D721Med (cell line): ENCODE measurements at places on chromosomes 1 and 21.

DNA sequence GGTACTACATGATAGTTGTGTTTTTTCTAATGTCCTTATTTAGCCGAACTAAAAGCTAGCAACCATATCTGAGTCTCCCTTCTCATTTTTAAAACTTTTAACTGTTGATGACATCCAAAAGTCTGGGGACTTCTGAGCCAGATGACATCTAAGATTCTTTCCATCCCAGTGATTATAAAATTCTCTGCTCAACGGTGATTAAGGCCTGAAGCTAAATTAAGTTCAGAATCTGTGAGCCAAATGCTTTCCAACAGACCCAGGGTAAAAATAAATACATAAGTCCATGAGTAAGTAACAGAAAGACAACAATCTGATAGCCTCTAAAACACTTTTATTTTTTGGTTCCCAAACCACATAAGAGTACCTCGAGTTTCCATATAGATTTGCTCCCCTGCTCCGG lies 13.1 kb upstream of the PTP4A2 start:
- no peak for DNase-seq

GRCh38 chr1:180165096-180165495 lies 10.4 kb downstream of the QSOX1 start:
- DNase-seq = no peak

DNA sequence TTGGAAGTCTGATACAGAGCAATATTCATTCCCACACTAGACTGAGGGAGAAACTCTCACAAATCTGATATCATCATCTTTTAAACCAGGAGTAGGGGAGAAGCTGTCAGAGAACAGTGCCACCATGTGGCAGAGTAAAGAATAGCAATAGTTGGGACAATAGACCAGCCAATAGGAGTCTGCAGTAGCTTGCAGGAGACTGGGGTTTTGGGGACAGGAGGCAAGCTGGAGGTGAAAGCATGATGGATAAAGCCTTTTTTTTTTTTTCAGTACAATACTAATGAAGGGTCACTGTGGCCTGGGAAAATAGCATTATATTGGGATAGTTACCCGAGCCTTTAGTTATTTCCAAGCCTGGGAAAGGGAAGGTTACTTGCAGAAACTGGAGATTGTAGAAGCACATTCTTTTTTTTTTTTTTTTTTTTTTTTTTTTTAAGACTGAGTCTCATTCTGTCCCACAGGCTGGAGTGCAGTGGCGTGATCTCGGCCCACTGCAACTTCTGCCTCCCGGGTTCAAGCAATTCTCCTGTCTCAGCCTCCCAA lies 120.7 kb downstream of the S1PR1 start:
- DNase-seq = peak; percentile 37

DNA sequence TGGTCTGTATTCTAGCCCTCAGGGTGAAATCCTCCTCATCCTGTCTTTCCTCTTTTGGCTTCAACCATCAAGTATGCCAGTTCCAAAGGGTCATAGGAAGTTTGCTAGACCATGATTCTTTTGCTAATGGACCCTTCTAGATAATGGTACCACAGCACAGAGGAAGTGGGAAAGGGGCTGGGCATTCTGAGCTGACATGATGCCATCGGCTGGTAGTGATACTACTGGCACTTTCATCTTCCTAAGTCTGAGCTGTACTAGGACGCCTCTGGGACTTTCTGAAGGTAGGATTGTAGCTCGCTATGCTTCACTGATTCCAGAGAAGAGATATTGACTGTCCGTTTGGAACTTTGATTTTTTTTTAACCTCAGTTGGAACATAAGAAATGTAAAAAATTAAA lies 11.4 kb downstream of the FASLG start:
- no peak for DNase-seq

DNA sequence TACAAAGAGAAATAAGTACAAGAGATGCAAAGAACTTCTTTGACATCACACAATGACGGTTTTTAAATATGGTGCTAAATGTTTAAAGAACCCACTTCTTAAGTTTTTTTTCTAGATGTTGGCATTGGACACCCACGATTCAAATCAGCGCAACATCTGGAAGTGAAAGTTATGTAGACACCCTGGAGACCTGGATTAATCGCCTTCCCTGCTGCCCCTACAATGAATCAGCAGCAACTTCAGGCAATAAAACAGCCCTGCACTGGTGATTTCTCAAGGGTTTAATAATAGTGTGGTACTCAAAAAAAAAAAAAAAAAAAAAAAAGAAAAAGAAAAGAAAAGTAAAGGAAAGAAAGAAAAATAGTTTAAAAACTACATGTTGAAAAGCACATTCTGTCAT lies 248.3 kb downstream of the NUF2 start:
- no peak for DNase-seq

GRCh38 chr1:53328009-53328461 lies at the start of gene LRP8:
Gene LRP8, minus strand, starts transcription at chr1:53328070. Its CDS starts 158 bp downstream, at chr1:53327912.
- peak; percentile 68 for DNase-seq

GRCh38 chr21:26423511-26423910 lies 149.6 kb downstream of the CYYR1 start:
- DNase-seq = no peak

DNA sequence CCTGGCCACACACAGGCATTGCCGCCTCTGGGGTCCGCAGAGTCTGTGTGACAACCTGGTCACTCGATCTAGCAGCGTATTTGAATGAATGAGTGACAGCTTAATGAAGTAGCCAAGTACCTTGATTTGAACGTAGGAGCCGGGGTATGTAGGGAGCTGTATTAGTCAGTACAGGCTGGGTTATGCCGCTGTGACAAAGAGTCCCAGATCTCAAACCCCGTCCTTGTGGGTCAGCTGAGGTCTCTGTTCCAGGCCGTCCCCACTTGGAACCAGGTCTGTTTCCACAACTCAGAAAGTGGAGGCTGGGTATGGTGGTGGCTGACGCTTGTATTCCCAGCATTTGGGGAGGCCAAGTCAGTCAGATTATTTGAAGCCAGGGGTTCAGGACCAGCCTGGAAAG lies 20.0 kb downstream of the ATAD3B start:
- no peak for DNase-seq

DNA sequence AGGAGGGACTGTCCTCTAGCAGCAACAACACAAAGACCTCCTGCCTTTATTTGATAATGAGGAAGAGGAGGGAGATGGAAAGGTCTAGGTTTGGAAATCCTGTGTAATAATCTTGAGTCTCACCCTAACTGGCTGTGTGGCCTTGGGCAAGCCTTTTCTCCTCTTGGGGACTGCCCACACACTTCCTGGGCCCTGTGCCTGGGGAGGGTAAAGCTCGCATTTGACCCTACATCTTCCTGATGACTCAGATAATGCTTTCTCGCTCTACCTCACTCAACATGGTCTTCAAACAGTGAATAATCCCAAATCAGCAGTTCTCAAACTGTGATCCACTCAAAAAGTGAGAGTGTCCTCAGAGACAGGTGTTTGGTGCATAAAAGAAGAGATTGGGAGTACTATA lies 81.2 kb downstream of the VWA5B1 start:
- DNase-seq = no peak

DNA sequence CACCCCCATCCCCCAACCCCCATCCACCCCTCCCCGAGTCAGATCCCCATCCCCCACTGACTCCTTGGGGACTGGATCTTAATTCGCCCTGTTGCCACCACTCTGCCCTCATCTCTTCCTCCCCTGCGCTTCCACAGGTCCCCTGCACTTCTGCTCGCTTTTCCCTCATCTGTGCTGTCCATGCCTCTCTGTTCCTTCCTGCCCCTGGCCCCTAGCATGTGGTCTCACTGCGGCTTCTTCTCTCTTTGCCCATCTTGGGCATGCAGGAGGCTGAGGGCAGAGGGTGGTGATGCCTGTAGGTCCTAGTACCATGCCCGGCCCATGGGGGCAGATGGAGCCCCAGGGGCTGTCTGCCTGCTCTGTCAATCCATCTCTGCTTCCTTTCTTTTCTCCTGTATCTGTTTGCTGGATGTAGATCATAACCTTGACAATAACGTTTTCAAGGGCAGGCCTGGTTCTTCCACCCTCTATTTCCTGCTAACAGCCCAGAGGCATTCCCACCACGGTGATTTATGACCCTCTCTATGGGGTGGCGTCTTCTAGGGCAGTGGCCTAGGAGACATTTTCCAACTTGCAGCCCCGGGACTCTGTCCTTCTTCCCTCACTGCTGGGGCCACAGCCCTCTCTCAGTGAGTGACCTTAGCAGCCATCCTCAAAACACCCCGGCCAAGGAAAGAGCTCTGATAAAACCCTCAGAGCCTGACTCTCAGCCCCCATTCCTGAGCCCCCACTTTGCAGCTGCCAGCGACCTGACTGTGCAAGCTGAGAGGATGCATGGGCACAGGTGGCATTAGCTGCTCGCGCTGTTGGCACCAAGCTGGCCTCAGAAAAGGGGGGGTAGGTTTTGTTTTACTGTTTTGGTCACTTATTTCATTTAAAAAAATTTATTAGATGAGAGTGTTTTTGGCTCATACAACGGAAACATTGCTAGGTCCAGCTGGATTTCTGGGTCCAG lies 33.9 kb downstream of the TMEM51 start:
- DNase-seq = no peak

- DNase-seq = no peak
Measured at GRCh38 chr1:224541901-224542630, 74.1 kb upstream of the CNIH3 start.

DNA sequence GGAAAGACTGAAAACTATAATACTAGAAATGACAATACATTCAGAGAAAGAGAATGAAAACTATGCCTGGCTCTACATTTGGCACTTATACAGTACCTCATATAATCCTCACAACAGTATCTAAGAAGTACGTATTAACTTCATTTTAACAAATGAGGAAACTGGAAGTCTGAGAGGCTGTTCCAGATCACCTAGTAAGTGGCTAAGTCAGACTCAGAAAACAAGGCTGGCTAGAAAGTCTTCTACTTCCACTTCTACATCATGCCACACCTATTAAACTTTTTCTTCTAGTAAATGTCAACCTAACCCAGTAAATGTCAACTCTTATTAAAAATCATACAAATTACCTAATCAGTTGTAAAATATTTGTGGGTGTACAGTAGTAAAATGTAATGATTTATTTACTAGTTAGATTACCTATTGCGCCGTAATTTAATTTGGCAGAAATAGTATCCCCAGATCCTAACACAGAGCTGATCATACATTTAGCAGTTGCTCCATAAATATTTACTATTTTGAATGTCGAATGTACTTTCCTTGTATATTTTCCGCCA lies 36.8 kb upstream of the ASPM start:
- no peak for DNase-seq

DNA sequence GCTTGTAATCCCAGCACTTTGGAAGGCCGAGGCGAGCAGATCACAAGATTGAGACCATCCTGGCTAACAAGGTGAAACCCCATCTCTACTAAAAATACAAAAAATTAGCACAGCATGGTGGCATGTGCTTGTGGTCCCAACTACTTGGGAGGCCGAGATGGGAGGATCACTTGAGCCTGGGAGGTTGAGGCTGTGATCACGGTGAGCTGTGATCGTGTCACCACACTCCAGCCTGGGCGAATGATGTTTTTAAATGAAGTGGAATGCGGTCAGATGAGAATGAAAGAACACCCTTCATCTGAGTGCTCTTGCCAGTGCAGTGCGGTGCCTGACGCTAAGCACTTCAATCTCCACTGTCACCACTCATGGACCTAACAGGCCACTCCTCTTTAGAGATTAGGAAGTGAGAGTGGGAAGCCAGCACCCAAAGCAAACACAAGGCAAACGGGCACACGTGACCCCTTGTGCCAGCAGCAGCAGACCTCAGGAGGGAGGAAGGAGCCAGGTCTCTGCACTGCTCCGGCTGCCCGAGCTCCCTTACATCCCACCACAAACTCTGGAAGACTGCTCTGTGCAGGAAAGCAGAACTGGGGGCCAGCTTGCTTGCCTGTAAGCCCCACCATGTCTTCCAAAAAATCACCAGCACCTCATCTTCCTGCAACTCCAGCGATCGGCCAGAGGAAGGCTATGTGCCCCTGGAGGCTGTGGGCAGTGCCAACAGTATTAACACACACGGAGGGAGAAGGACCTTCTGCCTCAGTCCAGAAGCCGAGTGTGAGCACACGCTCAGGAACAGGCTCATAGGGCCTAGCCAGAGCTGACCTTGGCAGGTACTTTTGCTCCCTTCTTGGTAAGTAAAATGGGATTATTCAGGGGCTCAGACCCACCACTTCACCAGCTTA lies 9.7 kb downstream of the CTNNBIP1 start:
- no peak for DNase-seq

- no peak for DNase-seq
Measured at GRCh38 chr1:183251101-183251958, 65.3 kb downstream of the LAMC2 start.

DNA sequence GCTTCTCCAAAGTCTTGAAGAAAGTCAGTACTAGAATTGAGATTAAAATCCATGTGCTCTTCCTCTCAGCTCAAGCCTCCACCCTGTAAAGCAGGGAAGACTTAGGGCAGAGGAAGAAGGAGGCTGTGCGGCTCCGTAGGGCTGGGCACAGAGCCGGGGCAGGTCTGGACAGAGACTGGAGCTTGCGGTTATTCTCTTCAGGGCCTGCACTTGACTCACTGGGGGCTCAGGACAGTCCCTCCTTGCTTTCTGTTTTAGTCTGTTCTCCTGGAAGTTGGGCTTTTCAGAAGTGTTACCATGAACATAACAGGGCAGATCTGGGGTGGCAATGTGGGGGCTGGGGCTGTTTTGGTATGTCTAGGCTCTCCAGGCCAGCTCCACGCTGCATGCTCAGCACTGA lies 21.6 kb upstream of the TRABD2B start:
- DNase-seq = no peak

DNA sequence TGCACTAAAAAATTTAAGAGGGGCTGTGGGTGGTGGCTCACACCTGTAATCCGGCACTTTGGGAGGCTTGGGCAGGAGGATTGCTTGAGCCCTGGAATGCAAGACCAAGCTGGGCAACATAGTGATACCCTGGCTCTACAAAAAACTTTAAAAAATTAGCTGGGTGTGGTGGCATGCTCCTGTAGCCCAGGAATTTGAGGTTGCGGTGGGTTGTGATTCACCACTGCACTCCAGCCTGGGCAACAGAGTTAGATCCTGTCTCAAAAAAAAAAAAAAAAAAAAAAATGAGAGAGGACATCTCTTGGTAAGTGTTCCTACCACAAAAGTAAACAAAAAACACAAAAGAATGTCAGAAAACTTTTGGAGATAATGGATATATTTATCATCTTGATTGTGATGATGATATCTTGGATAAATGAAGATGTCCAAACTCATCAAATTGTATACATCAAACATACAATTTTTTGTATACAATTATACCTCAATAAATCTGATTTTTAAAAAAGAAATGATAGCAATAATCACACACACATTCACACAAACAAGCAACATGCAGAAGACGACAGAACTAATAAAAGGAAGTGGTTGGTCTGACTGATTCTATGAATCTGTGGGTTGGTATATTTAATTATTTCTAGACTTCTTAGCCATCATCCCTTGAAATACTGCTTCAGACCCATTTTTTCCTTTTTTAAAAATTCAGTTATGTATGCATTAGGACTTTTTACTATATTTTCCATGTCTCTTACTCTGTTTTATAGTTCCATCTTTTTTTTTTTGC lies 465.9 kb downstream of the PLA2G4A start:
- no peak for DNase-seq

- DNase-seq = no peak
Measured at GRCh38 chr1:115280064-115280463, 58.0 kb downstream of the NGF start.

DNA sequence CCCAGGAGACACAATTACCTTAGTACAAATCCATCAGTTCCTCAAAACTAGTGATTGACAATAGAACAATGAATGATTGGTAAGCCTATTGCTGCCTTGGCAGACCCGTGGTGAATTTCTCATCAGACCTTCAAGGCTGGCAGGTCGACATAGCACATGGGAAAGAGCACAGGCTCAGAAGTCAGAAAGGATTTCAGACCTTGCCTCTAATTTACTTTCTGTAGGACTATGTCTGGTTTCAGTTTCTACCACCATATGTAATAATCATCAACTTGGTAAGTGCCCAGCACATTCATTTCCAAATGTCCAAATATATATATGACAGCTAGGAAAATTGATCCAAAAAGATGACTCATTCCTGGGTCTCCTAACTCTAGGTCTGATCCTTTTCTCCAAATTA lies 62.5 kb upstream of the GRHL3 start:
- DNase-seq = no peak
